B cell (primary cell): ENCODE measurements at places on chromosomes 1 and 21. TPM values are rescaled to one million over a fixed set of nuclear protein-coding genes. Genes with fewer than 3 reads are reported as not detected.

DNA sequence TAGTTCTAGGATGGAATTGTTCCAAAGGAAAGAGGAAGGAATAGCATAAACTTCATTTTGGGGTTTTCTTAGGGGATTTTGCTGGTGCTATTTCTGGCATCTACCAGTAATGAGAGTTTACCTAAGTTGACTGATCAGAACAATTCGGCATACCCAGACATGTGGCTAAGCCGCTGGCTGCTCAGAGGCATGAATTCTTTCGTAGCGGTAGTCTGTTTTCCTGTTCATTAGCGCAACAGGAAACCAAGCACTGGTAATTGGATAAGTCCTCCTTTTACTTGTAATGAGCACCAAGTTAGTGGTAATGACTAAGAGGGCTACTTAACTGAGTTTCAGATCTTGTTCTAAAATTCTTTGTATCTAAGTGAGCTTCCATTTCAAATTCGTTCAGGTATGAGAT, 38.6 kb downstream of the C21orf91 start:
- peak; percentile 66 for DNase-seq

Gene CFHR4
- total RNA-seq: not detected in 2 replicates

Gene GPR25
- total RNA-seq: 1.8 and 3.1 TPM in 2 replicates

GRCh38 chr1:209598227-209598626, 14.7 kb downstream of the CAMK1G start:
- no peak for DNase-seq

- peak; percentile 40 for DNase-seq
Observed at GRCh38 chr1:85577419-85578320, 2.9 kb upstream of the CCN1 start.
